A549 treated with dexamethasone at 1 μM for 4 hours (cell line): ENCODE measurements at places on chromosomes 12 and 14. TPM values are rescaled to one million over a fixed set of nuclear protein-coding genes. Genes with fewer than 3 reads are reported as not detected.

GALNT9 gene
- 3.2 to 5.6 TPM (median 4.0 TPM) in 5 replicates for total RNA-seq

DHRS4 gene
- 45.2 to 49.2 TPM (median 47.5 TPM) in 5 replicates for total RNA-seq

BAZ2A gene
- 23.1 to 50.4 TPM (median 45.3 TPM) in 5 replicates for total RNA-seq

GPR132 gene
- total RNA-seq = 0.32 to 0.86 TPM (median 0.54 TPM) in 5 replicates

KCNMB4 gene
- 0.20 to 0.49 TPM (median 0.30 TPM) in 5 replicates for total RNA-seq

KTN1 gene
- 102 to 131 TPM (median 116 TPM) in 5 replicates for total RNA-seq

CACNA1C gene
- 0.02 to 0.11 TPM (median 0.04 TPM) in 4 of 5 replicates, not detected in the other for total RNA-seq

COCH gene
- total RNA-seq = 21.4 to 25.7 TPM (median 23.9 TPM) in 5 replicates

RILPL2 gene
- 1.5 to 1.6 TPM (median 1.5 TPM) in 5 replicates for total RNA-seq

CLMN gene
- total RNA-seq = 4.7 to 9.3 TPM (median 7.0 TPM) in 5 replicates
